ENCODE measurements at places on chromosomes 5 and 9.

GRCh38 chr9:136688274-136689107 lies 1.2 kb upstream of the AGPAT2 start:
- DNase-seq, result no peak

DNA sequence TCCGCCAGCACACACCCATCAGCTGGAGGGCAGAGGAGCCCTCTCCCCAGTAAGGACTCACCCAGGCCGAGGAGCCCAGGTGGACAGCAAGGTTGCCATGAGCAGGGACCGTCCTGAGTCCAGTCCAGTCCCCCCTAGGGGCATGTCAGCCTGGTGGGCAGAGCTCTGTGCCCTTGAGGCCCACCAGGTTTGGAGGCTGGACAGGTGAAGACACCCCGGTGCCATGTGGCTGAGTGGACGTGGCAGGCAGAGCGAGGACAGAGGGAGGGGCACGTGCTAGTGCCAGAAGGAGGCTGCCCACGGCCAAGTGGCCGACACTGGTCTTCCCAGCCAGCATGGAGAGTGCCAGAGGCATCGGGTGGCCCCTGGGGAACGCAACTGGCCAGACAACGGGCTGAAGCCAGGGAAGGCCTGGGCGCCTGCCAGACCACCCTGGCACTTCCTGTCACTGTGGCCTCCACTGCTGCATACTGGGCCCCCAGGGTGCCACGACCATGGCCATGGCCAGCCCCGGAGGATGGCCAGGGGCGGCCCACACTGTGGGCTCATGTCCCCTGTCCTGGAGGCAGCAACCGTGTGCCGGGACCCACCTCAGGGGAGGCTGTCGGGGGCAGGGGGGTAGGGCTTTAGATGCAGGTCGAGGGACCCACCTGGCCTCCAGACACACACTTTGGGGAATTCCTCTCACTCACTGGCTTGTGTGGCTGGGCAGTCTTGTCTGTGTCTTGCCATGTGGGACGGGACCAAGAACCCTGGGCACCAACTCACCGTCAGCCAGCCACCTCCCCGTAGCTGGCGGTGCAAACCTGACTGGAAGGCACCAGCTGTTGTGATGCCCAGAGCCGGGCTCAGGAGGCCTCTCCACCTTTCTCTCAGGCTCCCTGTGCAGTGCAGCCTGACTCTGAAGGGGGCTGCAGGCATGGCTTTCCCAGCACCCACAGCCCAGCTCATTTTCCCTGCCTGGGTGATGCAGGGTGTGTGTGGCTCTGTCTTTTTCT lies 42.3 kb upstream of the LPCAT1 start:
- no peak for DNase-seq

- no peak for DNase-seq
These were observed 50.8 kb upstream of the PCSK1 start for GRCh38 chr5:96483878-96484277.

- no peak for DNase-seq
These were observed 3.2 kb upstream of the ALDH1B1 start for GRCh38 chr9:38389313-38389712.

- DNase-seq, result no peak
These were observed 123.4 kb upstream of the MAN2A1 start for GRCh38 chr5:109566361-109566760.

DNA sequence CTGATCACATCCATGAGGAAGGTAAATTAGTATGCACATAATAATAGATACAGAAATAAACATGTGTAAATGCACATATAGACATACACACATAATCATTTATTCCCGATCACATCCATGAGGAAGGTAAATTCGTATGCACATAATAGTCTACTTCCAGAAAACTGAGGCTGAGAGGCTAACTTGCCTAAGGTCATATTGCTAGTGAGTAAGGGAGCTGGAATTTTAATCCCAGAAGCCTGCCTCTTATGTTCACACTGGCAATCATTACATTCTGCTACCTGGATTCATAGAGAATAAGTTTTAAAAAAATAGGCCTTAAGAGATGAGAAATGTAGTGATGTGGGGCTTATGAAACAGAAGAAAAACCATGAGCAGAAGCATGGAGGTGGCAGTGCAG lies 716.3 kb downstream of the BRINP1 start:
- no peak for DNase-seq

- DNase-seq, result no peak
These were observed 123.8 kb downstream of the TMEM174 start for GRCh38 chr5:73296772-73297171.

DNA sequence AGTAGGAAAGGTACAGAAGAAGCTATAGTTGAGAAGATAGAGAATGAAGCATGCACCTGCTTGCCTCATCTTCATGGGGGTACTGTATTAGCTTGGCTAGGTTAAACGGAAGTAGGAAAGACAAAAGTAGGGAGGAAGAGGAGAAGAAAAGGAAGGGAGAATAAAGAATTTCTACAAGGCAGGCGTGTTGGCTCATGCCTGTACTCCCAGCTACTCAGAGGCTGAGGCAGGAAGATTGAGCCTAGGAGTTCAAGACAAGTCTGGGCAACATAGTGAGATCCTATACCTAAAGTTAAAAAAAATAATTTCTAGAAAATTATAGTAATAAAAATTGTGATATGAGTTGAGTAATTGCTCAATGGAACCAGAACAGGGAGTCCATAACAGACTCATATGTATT lies 61.9 kb downstream of the APTX start:
- no peak for DNase-seq
